ENCODE measurements at places on chromosomes 2 and 18.

- DNase-seq = no peak
These were observed 241.4 kb downstream of the SLC8A1 start for GRCh38 chr2:40210344-40210967.

DNA sequence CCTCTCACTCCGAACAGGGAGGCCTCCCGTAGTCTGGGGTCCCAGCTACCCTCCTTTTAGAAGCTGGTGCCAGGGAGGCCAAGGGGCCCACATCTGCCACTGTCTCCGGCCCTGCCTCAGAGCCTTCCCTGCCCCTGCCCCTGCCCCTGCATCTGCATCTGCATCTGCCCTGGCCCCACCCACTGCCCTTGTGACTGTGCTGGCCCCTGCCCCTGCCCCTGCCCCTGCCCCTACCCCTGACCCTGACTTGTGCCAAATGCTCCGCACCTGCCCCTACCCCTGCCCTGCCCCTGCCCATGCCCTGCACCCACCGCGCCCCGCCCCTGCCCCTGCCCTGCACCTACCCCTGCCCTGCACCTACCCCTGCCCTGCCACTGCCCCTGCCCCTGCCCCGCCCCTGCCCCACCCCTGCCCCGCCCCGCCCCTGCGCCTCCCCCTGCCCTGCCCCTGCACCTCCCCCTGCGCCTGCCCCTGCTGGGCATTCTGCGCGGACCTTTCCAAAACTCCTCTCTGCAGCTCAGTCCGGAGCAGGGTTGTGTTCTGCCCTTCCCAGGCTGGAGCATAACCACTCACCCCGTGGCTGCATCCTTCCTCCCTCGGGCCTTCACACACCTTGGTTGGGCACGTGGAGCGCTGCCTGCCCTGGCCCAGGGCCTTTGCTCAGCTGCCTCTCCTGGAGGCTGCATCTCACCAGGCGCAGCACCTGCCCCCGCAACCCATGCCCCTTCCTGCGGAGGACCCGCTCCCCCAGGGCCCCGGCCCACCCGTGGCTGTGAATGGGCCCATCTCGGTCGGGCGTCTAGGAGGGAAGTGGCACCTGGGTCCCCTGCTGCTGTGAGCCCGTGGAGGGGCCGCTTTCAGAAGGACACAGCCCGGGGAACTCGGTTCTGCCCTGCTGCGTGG lies 5.4 kb downstream of the SNTG2 start:
- DNase-seq = no peak

DNA sequence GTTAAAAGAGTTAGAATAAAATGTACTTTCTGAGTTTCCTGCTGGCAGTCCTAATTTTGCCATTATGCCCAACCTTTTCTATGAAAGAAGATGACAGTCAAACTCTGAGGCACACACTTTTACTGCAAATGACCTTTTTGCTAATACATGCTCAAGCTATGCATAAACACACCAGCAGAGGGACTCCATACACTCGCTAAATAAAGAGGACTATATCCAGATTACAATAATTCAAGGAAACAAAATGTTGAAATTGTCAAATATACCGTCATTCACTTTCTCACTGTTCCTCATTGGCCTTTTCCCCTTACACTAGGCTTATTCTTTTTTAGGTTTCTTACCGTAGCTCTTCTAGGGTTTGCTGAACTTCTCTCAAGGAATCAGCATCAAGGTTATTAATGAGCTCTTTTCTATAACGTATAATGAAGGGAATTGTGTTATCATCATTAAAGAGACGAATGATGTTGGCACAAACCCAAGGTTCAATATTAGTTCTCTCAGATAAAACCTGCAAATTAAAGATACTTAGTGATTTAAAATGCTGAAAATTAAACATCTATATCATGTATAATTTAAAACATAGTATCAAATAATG lies 25.7 kb downstream of the SRBD1 start:
- DNase-seq = peak; percentile 28

DNA sequence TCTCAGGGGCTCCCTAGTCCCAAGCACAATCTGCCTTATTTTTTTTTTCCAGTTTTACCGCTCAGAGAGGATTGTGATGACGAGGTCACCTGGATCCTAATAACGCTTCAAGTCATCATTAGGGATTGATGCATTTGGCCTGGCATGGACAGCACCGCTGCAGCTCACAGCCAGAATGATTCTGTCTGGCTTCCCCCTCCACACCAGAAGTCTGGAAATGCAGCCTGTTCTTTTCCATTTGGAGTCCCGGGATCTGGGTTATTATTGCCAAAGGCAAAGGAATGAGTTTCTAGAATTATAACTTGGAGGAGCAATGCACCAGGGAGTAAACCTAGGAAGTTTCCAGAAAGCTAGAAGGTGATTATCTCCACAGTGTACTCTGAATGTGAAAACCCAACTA lies 81.1 kb upstream of the TAF1B start:
- DNase-seq = no peak

GRCh38 chr2:144162652-144163051 lies 357.3 kb downstream of the ZEB2 start:
- no peak for DNase-seq

GRCh38 chr2:239012228-239012627 lies 164.3 kb downstream of the TWIST2 start:
- no peak for DNase-seq

GRCh38 chr2:2253172-2254016 lies 77.7 kb downstream of the MYT1L start:
- DNase-seq = no peak

DNA sequence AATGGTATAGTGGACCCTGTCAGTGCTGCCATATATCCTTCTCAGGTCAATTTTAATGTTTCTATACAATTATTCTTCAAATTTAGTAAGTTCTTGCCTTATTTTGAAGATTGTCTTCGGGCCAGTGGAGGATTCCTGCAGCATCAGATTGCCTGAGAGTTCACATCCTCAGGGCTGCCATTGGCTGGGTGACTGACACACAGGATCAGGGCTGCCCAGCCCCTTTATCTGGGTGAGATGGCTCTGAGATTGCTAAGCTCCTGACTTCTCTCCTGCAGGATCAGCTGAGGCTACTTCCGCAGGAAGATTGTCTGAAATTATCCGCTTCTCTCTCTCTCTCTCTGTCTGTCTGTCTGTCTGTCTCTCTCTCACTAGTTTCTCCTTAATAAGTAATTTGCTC lies 567.4 kb downstream of the TSN start:
- no peak for DNase-seq

DNA sequence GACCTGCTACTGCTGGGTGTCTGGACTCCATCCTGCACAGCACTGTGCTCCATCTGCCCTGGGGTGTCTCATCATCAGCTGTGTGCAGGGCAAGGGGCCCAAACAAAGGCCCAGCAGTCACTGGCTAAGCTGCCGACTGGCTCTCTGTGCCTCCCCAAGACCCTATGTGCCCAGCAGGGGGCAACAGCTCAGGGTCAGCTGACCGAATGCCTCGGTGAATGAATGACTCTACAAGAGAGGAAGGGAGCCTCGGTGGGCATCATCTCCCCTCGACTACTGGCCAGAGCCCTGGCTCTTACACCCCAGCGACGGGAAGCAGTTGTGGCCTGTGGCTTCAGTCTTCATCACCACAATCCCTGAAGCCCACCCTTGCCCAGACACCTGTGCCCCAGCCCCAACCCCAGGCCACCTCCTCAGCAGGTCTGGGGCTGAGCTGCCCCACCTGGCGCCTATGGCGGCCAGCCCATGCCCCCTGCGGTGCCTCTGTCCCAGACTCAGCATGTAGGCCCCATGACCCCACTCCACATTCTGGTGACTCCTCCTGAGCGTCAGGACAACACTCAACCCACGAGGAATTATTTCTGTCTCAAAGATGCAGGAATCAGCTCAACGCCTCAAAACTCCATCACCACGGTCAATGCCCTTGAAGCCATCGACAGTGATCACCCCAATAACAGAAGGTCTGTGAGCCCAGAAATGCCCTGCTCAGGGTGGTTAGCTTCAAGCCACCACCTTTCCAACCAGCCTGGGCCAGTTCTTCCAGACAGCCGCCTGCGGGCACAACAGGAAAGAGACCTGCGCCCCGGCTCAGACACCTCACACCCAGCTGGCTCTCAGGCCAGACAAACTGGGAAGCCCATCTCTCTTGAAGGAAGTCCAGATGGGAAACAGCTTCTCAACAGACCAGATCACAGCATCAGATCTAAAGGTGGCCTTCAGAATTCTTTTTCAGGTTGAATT lies 1.6 kb upstream of the GPR17 start:
- DNase-seq = no peak

GRCh38 chr2:164620873-164621763 lies at the start of gene GRB14:
GRB14 (minus strand) TSS chr2:164621482; CDS start chr2:164621309, 173 bp downstream.
- DNase-seq = no peak

DNA sequence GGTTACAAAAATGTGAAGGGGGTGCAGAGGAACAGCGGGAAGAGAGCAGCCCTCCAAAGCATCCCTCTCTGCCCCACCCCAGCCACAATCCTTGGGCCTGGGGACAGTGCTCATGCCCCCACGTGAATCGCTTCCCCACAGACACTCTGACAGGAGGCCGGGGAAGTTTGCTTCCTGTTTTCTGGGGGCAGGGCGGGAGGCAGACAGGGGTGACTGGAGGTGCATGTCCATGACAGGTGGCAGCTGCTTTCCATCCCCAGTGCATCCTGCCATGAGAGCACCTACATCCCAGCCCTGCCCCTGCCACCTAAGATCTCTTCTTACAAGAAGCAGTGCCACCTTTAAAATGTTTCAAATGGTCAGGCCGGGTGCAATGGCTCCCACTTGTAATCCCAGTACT lies 47.2 kb upstream of the UBE2F start:
- no peak for DNase-seq

- peak; percentile 56 for DNase-seq
These were observed 28.7 kb downstream of the MGAT4A start for GRCh38 chr2:98702127-98702802.

- no peak for DNase-seq
These were observed 2.4 kb downstream of the CASP8 start for GRCh38 chr2:201262718-201263117.

DNA sequence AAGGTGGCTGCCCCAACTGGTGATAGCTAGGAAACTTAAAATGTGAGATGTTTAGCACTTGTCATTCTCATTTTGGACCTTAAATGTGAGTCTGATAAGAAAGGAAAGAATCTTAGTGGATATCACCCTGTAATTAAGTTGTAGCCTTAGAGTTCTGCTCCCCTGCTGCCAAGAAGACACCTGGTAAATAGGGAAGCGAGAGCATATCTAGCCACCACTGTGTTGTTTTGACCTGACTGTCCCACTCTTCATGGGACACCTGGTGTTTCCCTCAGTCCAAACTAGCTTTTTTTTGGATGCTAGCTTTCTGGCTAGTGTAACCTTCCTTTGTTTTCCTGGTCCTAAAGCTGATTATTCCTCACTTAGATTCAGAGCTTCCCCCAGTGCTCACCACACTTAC lies 357.6 kb downstream of the RAD51AP2 start:
- no peak for DNase-seq

DNA sequence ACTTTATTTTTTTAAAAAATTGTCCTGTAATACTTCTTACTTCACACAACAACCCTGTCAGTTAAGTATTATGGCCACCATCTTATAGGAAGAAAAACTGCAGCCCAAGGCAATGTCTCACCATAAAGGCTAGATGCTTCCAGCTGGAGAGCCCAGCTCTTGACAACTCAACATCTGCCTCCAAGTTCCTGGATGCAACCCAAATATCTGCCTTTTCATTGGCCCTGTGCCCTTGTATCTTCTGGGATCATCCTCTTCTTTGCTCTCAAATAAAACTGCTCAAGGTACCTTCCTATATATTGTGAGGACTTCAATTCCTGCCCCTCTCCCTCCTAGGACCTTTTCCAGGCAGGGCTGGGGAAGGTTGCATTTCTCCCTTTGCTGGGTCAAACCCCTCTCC lies 69.5 kb downstream of the BIN1 start:
- no peak for DNase-seq

DNA sequence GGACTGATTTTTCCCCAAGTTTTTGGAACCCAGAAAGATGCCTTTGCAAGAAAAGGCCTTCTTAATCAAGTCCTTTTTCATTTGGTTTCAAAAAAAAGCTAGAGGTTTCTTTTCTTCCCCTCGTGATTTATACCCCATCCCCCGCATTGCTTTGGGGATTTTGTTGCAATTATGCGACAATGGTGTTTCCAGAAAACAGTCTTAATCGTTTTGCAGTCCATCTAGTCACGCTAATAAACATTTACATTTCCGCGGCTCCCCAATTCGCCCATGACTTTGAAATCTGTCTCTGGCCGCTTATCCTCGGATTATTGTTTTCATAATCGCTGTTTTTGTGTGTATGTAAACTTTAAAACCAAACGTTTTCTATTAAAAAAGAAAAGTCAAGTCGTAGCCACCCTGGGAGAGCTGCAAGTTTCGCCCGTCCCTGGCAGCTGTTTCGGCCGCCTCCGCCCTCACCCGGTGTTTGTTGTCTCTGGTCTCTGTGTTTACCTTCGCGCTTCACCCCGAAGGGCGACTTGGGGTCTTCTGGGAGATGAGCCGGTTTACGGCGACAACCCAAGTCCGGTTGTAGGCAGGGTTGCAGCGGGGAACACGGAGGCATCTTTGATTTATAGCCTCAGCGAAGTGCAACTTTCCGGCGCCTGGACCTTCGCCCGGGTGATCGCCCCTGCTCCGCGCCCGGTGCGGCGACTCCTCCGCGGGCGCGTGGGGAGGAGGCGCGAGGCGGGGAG lies 667 bp downstream of the SP9 start:
- DNase-seq = no peak

DNA sequence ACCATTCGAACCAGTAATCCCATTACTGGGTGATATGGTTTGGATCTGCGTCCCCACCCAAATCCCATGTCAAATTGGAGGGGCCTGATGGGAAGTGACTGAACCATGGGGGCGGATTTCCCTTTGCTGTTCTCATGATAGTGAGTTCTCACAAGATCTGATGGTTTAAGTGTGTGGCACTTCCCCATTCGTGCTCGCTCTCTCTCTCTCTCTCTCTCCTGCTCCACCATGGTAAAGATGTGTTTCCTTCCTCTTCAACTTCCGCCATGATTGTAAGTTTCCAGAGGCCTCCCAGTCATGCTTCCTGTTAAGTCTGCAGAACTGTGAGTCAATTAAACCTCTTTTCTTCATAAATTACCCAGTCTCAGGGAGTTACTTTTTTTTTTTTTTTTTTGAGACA lies 62.6 kb downstream of the NBAS start:
- no peak for DNase-seq

DNA sequence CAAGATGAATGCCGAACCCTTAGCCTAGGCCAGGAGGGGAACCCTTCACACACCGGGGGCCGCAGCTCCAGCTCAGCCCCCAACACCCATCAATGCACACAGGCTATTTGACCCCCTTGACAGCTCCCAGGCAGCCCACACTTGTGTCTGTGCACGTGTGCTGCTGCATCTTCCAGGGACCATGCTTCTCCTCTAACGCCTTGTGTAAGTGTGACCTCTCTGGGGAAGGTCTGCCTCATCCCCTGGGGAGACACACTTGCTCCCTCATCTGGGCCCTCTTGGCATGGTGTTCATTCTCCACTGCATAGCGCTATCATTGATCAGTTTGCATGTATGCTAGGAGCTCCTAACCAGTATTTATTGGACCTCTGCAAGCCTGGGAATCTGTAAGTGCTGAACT lies 120.0 kb upstream of the FHL2 start:
- no peak for DNase-seq

Data from globus pallidus (tissue), 1 donor.